Aorta (tissue), 5 donors: ENCODE measurements at places on chromosomes 6 and 20. TPM values are rescaled to one million over a fixed set of nuclear protein-coding genes. Genes with fewer than 3 reads are reported as not detected.

GRCh38 chr6:106105493-106105892 lies 19.4 kb downstream of the PRDM1 start:
- H3K27ac ChIP-seq: no peak overlapping the region
- no peaks in the 10 kb centered on the region for H3K36me3 ChIP-seq
- no peak overlapping the region for H3K4me3 ChIP-seq
- DNase-seq: no peak

GRCh38 chr6:52994839-52995088 lies 320 bp downstream of the GSTA4 start:
- no peaks in the 10 kb centered on the region for H3K27me3 ChIP-seq
- H3K4me3 ChIP-seq: peak overlapping the region; percentile 97
- peak overlapping the region; percentile 97 for H3K27ac ChIP-seq
- DNase-seq: peak; percentile 79

GRCh38 chr20:47581090-47581489 lies 79.4 kb downstream of the NCOA3 start:
- H3K27ac ChIP-seq: no peak overlapping the region
- no peak overlapping the region for H3K4me3 ChIP-seq
- H3K36me3 ChIP-seq: peaks cover 1% of the 10 kb centered on the region
- no peak for DNase-seq
- peaks cover 7% of the 10 kb centered on the region for H3K4me1 ChIP-seq
- no peaks in the 10 kb centered on the region for H3K27me3 ChIP-seq

GRCh38 chr6:123489589-123489988 lies 147.2 kb downstream of the TRDN start:
- DNase-seq: no peak
- no peaks in the 10 kb centered on the region for H3K4me1 ChIP-seq
- no peaks in the 10 kb centered on the region for H3K36me3 ChIP-seq

- H3K4me3 ChIP-seq: no peak overlapping the region
- no peak for DNase-seq
- H3K4me1 ChIP-seq: no peaks in the 10 kb centered on the region
- H3K27me3 ChIP-seq: no peaks in the 10 kb centered on the region
Observed at GRCh38 chr6:82268301-82268846, 20.8 kb upstream of the IBTK start.

GRCh38 chr6:38549180-38549579 lies 90.5 kb downstream of the BTBD9 start:
- H3K27me3 ChIP-seq: no peaks in the 10 kb centered on the region
- peaks cover 1% of the 10 kb centered on the region for H3K4me1 ChIP-seq
- no peaks in the 10 kb centered on the region for H3K36me3 ChIP-seq
- no peak overlapping the region for H3K4me3 ChIP-seq
- no peak overlapping the region for H3K27ac ChIP-seq
- no peak for DNase-seq

- DNase-seq: no peak
- H3K4me1 ChIP-seq: no peaks in the 10 kb centered on the region
- no peaks in the 10 kb centered on the region for H3K36me3 ChIP-seq
- no peak overlapping the region for H3K27ac ChIP-seq
- H3K4me3 ChIP-seq: no peak overlapping the region
Observed at GRCh38 chr6:1780251-1780867, 170.6 kb downstream of the FOXC1 start.

Gene MMS22L
- total RNA-seq: 10.8 TPM

DNA sequence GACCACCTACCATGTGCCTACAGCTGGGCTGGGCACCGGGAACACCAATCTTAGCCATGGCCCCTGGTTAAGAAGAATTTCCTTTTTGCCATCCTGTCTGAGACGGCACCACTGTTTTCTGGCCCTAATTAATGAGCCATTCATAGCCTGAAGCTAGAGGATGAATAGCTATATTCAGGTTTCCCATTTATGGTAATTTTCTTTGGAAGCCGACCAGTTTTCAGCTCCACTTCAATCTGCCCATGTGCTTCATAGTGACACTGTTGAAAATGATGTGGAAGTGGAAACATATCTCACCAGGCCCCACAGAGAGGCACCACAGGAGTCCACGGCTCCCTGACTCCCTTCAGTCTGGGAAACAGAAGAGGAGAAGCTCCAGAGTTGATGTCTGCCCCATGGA lies 22.6 kb upstream of the ULBP3 start:
- no peaks in the 10 kb centered on the region for H3K36me3 ChIP-seq
- no peak for DNase-seq
- H3K27ac ChIP-seq: no peak overlapping the region
- H3K4me1 ChIP-seq: no peaks in the 10 kb centered on the region
- no peaks in the 10 kb centered on the region for H3K27me3 ChIP-seq

DNA sequence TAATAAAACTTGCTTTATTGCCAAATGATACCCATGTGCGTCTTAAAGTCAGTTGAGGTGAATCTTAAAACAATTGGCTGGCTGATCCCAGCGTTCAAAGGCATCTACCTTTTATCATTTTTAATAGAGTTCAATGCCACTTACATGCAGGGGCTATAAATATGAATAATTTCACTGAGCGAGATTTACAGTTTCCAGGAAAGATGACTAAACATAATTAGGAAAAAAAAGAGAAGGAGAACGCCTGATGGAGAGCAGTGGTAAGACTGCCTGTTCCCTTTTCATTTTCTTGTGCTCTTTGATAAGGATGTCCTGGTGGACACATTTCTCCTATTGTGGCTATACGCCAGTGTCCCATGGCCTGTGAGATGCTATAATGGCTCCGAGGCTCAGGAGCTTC lies 139.9 kb upstream of the SLC22A23 start:
- no peak for DNase-seq
- H3K4me1 ChIP-seq: no peaks in the 10 kb centered on the region
- no peaks in the 10 kb centered on the region for H3K27me3 ChIP-seq
- H3K27ac ChIP-seq: no peak overlapping the region
- H3K36me3 ChIP-seq: no peaks in the 10 kb centered on the region

Gene OOEP
- total RNA-seq: not detected

DNA sequence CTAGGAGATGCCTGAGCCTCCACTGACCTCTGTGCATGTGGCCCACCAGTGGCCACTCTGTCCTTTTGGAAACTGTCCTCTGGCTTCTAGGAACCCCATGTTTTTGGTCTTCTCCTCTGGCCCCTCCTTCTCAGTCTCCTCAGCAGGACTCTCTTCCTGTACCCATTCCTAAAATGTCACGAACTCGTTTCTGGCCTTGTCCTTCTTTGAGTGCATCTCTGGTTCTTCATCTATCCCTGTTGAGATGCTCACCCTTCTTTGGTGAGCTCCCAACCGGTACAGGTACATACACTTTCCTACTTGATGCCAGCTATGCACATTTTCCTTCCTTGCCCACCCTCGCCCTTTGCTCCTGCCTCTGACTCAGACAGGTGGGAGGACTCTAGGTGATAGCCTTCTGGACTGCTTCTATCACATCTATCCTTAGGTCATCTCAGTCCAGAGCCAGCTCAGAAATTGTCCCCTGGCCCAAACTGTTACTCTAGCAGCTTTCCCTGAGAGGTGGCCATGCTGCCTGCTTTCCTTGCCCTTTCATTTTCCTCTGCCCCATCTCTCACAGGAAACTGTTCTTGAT lies 14.8 kb upstream of the NNAT start:
- no peaks in the 10 kb centered on the region for H3K27me3 ChIP-seq
- H3K4me1 ChIP-seq: no peaks in the 10 kb centered on the region
- H3K36me3 ChIP-seq: no peaks in the 10 kb centered on the region

Gene GCNT2
- total RNA-seq: 14.6 TPM

Gene CAP2
- 28.4 TPM for total RNA-seq

Gene HBS1L
- total RNA-seq: 61.0 TPM

DNA sequence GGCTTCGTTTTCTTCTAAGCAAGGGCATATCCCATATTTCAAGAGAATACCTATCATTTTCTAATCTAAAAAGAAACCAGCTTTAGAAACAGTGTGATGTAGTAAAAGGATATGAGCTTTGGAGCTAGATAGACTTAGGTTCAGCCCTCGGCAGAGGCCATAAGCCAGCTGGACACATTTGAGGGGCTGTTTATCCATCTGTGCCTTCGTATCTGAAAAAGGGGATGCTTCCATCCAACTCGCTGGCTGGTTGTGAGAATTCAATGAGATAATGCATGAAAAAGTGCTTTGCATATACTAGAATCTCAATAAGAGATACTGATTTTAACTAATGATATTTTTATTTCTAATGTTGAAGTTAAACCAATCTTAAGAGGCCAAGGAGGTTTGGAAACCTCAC lies 58.0 kb downstream of the PRL start:
- H3K36me3 ChIP-seq: no peaks in the 10 kb centered on the region
- H3K27ac ChIP-seq: no peak overlapping the region
- H3K4me3 ChIP-seq: no peak overlapping the region
- H3K27me3 ChIP-seq: no peaks in the 10 kb centered on the region
- no peak for DNase-seq

GRCh38 chr6:166957087-166957804 lies 896 bp upstream of the RNASET2 start:
- no peak overlapping the region for H3K27ac ChIP-seq
- H3K27me3 ChIP-seq: no peaks in the 10 kb centered on the region
- DNase-seq: peak; percentile 85
- peak overlapping the region; percentile 70 for H3K4me3 ChIP-seq
- no peaks in the 10 kb centered on the region for H3K36me3 ChIP-seq
- no peaks in the 10 kb centered on the region for H3K4me1 ChIP-seq

- no peaks in the 10 kb centered on the region for H3K4me1 ChIP-seq
- no peaks in the 10 kb centered on the region for H3K27me3 ChIP-seq
- H3K4me3 ChIP-seq: no peak overlapping the region
- H3K36me3 ChIP-seq: no peaks in the 10 kb centered on the region
Observed at GRCh38 chr6:4102687-4103244, 23.8 kb upstream of the FAM217A start.

DNA sequence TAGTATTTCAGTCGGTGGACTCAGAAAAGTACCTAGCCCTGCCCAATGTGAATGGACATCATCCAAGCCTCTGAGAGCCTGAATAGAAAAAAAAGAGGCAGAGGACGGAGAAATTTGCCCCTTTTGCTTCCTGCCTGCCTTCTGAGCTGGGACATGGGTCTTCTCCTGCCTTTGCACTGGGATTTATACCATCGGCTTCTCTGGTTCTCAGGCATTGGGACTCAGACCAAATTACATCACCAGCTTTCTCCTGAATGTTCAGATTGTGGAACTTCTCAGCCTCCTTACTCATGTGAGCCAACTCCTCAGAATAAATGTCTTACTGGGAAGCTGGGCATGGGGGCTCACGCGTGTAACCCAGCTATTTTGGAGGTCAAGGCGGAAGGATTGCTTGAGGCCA lies 19.8 kb downstream of the KCNB1 start:
- H3K4me1 ChIP-seq: no peaks in the 10 kb centered on the region
- DNase-seq: no peak
- H3K27me3 ChIP-seq: no peaks in the 10 kb centered on the region
- no peaks in the 10 kb centered on the region for H3K36me3 ChIP-seq
